ENCODE measurements at places on chromosomes 5 and 9.

DNA sequence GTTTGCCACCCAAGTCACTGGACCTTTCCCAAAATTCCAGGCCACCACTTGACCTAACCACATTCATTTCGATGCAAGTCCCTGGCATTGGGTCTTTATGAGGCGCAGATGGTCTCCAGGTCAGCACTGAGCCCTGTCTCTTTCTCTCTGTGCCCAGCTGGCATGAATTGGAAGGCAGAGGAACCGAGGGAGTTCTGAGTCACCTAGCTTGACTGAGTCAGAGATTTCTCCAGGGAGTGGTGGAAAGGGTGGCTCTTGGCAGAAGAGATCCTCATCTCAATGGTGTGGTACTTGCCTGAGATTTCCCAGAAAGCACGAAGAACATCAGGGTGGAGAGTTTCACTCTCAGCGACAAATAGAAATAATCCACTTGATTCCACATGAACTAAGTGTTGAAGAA lies 43.8 kb downstream of the WDR36 start:
- peak; percentile 27 for DNase-seq

DNA sequence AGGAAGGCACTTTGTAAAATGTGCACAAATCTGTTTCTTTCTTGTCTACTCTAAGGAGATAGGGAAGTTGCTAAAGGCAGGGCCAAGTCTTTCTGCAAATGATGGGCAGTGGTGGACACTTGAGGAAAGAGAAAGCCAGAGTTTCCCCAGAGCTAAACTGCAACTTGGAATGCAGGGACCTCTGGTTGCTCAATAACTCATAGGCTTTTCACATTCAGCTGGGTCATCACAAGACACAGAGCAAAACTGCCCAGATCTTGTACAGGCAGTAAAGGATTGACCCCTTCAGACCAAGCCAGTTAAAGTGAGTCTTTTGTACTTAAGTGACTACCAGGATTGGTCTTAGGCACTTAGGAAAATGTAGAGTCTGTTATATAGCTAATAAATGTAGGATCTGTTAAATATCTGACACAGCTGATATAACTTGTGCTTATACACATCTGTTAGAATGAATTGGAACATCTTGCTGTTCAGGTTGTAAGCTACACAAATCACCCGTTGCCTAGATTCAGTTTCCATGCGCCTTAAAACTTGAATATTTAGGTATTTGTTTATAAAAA lies 13.5 kb upstream of the AGXT2 start:
- no peak for DNase-seq

- DNase-seq: no peak
Measured at GRCh38 chr9:15070716-15071115, 160.5 kb upstream of the FREM1 start.

- no peak for DNase-seq
Measured at GRCh38 chr5:67942421-67942820, 273.1 kb upstream of the PIK3R1 start.

DNA sequence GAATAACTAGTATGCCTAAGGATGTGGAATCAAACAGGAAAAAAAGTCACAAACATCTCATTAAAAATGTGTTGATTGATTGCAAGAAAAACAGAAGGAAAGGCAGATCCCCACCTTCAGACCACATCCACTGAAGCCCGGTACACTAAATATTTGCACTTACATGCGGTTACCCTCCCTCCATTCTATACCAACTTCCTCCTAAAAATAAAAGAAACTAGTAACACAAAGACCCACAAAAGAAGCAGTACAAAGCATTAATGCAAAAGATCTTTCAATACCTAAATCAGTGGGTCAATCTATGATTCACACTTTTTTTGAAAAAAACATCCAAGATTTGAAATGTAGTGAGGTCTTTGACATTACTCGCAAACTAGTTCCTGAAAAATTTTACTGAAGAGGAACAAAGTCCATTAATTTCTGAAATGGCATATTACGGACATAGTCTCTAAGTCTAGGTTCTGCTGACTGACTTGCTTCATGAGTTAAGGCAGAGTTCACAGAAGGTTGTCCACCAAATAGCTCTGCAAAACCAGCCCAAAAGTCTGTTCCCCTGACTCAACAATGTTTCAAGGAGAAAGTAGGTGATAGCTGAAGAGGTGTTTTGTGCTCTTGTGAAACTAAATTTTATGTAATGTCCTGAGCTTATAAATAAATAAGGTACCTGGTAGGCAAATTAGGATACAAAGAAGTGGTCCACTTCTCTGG lies 100.7 kb downstream of the PAM start:
- DNase-seq: no peak

GRCh38 chr9:126587187-126588185 lies 26.2 kb upstream of the LMX1B start:
- no peak for DNase-seq

DNA sequence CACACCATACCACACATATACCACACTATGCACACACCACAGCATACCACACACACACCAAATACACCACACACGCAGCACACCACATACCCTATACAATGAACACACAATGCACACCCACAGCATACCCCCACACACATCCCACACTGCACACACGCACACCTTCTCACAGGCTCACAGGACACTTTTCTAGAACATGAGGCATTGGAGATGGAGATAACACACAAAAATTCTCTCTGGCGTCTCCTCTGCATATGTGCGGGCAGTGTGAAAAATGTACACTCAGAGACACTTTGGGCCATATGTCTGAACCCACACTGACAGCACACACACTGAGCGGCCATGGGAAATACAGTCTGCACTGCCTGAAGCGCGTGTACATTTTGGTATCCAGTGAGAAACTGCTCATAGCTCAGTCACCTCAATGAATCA lies 278.1 kb downstream of the GADD45G start:
- DNase-seq: no peak

DNA sequence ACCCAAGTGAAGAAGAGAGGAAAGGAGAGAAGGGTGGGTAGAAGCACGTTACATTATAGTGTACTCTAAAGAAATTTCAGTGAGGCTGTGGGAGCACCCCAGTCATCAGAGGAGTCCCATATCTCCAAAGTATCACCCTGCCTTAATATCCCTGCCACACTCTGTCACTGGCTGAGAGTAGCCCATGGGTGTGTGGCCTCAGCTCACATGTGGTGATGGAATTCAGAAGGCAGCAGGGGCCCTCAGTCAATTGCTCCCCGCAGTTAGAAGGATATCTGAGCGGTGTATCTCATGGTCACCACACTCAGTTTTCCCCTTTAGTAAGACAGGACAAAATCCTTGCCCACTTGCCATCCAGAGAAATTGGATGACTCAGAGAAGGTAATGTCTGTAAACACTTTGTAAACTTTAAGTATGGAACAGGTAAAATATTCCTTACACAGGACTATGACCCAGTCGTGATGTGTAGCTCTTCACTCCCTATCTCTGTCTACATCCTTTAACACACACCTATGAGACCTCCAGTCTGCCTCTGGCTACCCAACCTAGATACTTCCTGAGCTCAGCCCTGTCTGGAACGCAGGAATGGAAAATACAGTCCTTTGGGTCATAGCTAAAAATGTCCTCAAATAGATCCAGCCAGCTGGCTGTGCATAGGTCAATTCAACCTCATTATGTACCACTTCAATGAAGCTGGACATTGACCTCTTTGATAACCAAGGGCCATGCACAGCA lies 24.3 kb upstream of the PLIN2 start:
- DNase-seq: no peak

- DNase-seq: no peak
Measured at GRCh38 chr9:96381125-96381524, 2.4 kb downstream of the SLC35D2 start.
